ENCODE measurements at places on chromosomes 2 and 18.
A peak's percentile ranks its signal among the peaks of the same experiment; 100 is the strongest.

DNA sequence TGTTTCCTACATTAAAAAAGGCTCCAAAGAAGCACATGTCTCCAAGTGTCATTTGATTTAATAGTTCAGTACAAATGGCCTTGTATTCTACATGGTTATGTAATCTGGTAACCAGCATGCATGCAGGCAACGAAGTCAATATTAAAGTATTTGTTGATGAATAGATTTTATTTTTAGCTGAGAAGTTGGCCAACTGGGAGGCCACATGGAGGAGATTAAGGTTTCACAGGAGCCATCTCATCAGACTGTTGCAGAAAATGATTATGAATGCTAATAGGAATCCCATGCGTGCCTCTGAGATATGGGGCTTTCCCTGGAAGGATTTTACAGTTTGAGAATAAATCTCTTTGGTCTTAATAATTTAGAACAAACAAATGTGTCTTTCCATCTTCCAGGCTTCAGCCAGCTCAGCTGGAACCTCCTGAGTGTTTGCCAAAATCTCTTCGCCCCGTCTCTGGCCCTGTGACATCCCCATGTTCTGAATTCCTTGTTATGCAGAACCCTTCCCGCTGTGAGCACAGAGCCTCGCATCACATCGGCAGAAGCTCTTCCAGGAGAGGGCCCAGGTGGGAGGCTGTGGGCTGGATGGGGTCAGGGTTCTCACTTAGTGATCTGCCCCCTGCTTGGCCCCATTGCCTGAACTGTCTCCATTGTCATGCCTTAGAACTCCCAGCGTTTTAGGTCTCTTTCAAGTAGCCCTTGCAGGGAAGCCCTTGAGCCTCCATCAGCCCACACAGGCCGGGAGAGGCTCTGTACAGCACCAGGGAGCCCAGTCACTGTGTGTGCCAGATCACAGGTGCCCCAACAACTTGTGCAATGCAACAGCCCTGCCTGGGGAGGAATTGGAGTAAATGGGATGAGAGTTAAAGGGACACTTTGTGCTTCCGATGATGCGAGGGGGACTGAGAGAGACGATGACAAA is 190.5 kb upstream of the TWIST2 start:
- no peak for DNase-seq

DNA sequence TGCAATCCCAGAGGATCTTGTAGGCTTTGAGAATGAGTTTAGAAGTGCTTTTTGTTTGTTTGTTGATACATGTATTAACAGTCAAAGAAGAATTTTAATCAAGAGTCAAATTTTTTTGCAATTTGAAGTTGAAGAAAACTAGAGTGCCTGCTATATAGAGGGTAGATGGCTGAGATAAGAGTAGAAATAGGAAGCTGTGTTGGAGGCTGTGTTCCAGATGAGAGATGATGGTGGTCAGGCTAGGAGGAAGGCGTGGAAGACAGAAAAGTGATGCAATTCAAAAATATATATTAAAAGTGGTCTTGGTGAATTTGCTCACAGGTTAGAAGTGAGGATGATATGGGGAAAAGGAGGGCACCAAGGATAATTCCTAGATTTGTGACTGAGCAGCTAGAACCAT is 978.3 kb downstream of the BCL11A start:
- no peak for DNase-seq

GRCh38 chr2:110170102-110170501 is 34.7 kb downstream of the NPHP1 start:
- no peak for DNase-seq

GRCh38 chr2:220191031-220191430 is 563.6 kb downstream of the SLC4A3 start:
- DNase-seq, result no peak

GRCh38 chr18:38243291-38243690 is 677.7 kb upstream of the CELF4 start:
- no peak for DNase-seq

DNA sequence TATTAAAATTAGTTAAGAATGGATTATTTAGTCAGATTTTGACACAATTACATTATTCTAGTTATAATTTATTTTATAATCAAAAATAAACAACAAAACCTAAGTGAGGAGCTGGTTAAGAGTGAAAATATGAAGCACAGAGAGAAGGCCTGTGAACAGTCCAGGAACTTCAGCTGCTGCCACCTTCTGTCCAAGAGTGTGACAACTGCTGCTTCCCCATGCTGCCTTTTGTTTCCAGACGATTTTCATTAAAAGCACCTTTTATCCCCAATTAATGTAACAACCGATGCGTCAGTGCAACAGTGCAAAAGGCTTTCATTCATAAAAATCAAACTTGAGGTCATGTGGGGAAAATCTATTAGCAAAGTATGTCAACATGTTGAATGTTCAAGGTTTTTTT is 363.6 kb downstream of the CTNNA2 start:
- DNase-seq, result no peak

DNA sequence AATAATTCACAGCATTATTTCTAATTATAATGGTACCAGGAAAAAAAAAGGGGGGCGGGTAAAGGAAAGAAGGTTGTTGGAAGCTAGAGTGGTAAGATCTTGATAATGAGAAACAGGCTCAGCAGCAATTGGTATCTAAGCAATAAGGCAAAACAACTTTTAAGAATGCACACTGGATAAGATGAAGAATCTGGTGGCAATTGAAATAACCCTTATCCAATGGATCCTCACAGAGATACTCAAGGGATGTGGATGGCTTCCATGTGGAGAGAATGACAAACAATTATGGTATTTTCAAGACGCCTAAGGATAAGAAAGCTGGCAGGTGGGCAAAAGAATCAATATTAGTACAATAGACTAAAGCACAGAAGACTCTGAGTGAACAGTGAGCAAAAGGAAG is 153.6 kb downstream of the UPP2 start:
- DNase-seq, result no peak

DNA sequence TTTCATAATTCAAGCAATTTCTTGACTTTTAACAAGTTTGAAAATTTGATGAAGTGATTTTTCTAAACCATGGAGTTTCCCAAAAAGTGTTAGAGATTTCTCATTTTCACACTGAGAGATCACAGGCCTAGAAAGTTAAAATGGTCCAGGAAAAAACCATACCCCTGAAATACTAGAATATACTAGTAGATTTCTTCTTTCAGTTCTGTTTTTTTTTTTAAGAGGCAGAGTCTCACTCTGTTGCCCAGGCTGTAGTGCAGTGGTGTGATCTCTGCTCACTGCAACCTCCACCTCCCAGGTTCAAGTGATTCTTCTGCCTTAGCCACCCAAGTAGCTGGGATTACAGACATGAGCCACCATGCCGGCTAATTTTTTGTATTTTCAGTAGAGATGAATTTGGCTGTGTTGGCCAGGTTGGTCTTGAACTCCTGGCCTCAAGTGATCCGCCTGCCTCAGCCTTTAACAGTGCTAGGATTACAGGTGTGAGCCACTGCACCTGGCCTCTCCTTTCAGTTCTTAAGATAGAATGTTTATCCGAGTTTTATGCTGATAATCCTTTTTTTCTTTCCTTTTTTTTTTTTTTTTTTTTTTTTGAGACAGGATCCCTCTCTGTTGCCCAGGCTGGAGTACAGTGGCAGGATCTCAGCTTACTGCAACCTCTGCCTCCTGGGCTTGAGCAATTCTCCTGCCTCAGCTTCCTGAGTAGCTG is 14.4 kb downstream of the MTHFD2 start:
- no peak for DNase-seq

- no peak for DNase-seq
Measured at GRCh38 chr18:74905247-74905646, 303.7 kb downstream of the PTGR3 start.

DNA sequence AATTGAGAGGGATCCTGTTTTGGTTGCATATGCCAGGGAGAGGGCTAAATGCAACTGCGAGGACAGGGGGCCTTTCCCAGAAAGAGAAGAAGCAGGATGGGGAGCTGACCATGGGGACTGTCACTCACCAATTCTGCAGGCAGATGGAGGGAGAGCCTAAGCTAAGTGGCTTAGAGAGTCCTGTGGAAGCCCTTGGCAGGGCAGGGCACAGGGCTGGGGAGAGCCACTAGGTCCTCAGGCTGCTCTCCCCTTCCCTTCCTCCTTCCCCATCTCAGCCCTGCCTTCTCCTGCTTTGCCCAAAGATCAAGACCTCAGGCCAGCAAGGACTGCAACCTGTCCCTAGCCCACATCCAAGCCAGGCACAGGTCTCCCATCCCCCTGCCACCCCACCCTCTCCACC is 24.4 kb upstream of the CATIP start:
- no peak for DNase-seq

DNA sequence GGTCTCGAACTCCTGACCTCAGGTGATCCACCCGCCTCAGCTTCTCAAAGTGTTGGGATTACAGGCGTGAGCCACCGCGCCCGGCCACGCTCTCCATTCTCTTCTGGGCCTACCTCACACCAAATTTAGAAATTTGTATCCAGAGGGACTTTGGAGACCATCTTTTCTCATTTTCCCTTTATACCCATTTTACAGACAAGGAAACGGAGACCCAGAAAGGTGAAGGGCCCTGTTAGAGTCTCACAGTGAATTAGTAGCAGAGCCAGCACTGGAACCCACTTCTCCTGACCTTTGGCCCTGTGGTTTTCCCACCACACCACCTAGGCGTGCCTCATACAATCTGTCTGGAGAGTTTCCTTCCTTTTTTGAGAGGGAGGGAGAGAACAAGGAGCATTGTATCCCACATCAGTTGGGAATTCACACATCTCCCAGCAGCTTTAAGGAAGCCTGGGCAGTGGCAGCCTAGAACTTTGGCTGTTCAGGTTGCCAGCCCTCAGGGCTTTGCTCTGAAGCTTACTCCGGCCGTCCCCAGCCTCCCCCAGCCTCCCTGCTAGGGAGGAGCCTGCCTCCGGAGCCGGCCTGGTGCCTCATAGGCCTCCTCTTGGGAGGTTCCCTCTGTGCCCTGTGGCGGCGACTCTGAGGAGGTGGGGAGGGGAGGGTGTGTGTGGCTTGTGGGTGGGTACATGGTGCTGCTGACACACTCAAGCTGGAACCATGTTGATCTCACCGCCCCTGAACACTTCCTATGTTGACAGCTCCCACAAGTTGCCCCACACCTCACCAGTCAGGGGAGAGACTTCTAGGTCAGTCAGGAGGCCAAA is 13.8 kb downstream of the FOSL2 start:
- peak; percentile 31 for DNase-seq

DNA sequence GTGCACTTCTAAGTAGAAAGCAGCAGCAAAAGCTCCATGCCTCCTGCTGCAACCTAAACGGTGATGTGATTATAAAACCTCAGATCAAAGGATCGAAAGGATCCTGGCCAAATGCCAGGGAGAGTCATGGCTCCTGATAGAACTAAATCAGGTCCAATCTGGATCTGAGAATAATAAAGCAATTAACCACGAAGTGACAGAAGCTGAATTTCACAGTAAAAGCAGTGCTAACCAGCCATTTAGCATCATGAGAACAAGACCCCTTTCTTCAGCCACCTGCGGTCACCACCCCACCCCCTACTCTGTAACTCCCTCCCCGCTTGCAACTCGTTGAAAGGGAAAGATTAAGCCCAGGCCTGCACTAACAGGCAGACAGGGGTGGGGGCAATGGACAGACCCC is 748.7 kb downstream of the BCL11A start:
- no peak for DNase-seq

GRCh38 chr18:48238636-48239035 is 170.5 kb downstream of the ZBTB7C start:
- DNase-seq, result no peak

DNA sequence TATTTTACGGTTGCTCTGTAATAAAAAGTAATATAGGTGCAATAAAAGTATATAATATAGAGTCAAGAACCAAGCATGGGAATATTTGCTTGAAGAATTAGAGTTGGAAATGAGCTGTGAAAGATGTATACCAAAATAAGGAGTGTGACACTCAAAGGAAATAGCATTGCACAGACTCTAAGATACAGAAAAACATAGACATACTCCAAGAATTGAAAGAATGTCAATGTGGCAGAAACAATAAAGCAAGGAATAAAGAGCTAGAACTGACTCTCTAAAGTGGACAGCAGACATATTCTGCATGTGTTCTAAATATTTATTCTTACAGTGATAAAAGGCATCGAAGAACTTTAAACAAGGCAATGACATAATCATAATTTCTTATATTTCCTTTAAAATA is 561.1 kb upstream of the SETBP1 start:
- DNase-seq, result no peak

DNA sequence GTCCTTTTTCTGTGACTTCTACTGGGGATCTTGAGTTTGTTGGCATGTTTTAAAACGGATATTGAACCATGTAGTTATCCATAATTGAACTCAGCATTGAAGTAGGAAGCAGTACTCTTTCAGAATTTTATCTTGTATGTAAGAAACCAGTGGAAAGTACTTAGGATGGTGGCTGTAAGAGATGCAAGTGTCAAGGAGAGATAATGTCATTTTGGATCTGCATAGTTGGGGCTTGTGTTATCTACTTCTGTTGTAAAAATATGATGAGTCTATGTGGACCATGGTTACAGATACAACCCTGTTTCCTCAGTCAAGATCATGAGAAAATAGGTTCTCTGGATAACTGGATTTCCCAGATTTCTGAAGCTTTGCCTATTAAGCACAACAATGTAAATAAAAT is 113.7 kb downstream of the NAB1 start:
- DNase-seq, result no peak

GRCh38 chr18:31099450-31100230 is 2.6 kb downstream of the DSC2 start:
- DNase-seq, result no peak

- no peak for DNase-seq
Measured at GRCh38 chr2:202007015-202007982, 26.4 kb upstream of the FZD7 start.

DNA sequence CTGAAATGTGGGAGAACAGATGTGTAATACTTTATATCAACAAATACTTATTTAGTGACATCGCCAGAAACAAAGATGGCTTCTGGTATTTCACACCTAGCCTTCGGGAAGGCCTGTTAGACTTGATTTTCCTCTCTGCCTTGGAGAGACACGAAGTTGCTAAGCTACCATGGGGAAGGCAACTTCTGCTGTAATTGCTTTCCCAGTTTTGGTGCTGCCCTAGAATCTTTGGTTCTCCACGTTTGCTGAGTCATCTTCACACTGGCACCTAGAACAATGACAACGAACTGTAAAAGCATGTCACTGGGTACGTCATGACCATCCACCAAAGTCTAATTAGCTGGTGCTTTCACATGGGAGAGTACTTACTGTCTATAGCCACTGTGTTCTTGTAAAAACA is 58.7 kb upstream of the ACTR3 start:
- DNase-seq, result no peak

GRCh38 chr2:5539282-5540165 is 152.7 kb upstream of the SOX11 start:
- DNase-seq, result no peak

DNA sequence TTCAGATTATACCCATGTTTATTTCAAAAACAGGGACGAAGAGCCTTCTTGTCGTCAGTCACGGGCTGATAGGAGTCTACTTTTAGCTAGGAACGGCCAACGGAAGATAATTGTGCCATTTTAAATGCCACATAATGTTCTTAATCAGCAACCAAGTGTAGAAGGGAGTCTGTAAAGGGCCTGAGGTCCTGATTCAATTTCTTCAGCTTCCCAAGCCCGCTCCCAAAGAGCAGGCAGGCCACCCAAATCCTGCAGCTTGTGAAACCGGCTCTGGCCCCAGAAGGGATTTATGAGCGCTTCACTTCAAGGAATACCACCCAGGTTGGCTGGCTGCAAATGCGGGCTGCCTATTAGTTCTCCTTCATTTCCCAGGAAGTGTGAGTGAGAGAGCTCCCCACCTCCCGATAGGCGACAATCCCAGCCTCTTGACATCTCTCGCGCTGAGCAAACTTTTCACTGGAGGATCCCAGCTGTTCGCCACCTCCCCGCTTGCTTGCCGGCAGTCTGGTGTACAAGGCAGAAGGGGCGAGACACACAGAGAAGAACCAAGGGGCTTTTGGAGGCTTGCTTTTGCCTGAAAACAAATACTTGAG is 272.9 kb downstream of the CDH20 start:
- DNase-seq, result no peak

- no peak for DNase-seq
Measured at GRCh38 chr18:79416022-79416676, 20.4 kb downstream of the NFATC1 start.
